Stimulated activated naive CD4-positive, alpha-beta T cell treated with Interleukin-2 at 50 U/mL for 16 hours (primary cell): ENCODE measurements at places on chromosomes 12 and 14.

- DNase-seq = no peak
These were observed 4.9 kb downstream of the NFATC4 start for GRCh38 chr14:24372701-24373416.

DNA sequence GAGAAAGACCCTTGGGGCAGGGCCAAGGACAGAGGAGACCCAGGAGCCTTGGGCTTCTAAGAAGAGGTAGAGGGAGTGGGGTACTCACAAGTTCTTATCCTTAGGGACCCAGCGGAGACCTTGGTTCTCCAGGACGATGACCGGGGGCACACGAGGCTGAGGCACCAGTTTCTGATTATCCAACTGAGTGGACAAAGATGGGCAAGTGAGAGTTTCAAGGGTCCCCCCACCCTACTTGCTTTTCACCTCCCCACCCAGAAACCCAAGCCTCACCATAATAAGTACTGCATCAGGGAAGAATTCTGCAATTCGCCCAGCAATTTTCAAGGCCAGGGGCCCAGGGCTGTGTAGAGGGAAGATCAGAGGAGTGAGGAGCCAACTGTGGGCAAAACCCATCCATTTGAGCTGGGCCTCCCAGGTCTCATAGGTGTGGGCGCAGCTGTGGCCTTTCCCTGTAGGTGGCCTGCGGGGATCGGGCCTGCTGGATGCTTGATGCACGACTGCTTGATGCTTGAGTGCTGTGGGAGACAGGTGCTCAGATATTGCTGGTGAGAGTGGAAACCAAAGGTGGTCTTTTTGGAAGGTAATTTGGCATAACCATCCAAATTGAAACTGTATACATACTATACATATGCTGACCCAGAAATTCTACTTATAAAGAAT is 2.0 kb downstream of the EMC9 start:
- peak; percentile 25 for DNase-seq

GRCh38 chr14:103124501-103125001 is 1.3 kb downstream of the TNFAIP2 start:
- no peak for DNase-seq

- DNase-seq = no peak
These were observed 26.9 kb downstream of the DAAM1 start for GRCh38 chr14:59215322-59215721.

DNA sequence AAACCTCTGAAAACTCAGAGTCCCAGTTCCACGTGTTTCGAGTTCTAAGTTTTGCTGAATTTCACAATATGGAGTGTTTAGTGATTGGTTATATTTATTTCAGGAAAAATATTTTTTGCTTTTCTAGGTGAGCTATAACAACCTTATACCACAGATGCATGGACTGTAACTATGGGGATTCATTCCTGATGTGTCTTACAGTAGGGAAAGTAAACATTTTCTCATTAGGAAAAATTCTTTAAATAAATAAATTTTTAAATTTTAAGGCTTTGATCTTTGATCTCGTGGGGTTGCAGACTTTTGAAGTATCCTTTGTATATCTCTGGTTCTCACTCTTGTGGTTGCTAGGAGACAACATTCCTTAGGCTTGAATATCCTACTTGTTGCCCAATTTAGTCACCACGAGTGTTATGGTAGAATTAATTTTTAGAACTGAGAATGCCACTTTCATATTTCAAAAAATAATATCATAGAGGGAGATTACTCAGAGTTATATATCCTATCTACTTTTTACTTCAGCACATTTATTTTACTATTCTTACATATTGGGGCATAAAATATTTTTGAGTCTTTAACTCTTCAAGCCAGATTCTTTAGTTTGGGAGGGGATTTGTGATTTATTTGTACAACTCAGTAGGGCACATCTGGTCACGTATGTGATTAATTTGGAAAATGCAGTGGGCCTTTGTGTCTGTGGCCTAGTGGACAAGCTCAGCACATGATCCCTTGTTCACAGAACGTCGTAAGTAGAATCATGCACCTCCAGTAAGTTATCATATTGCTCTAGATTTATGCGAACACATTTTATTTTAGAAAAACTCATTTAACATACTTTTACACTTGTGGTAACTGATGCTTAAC is 224.0 kb downstream of the TTC6 start:
- DNase-seq = no peak

GRCh38 chr12:53999559-54000115 is 324 bp upstream of the HOXC9 start:
- no peak for DNase-seq

- peak; percentile 50 for DNase-seq
These were observed 4.1 kb downstream of the CLEC2D start for GRCh38 chr12:9673404-9674225.

GRCh38 chr14:90582166-90582565 is 185.3 kb downstream of the CALM1 start:
- DNase-seq = no peak

DNA sequence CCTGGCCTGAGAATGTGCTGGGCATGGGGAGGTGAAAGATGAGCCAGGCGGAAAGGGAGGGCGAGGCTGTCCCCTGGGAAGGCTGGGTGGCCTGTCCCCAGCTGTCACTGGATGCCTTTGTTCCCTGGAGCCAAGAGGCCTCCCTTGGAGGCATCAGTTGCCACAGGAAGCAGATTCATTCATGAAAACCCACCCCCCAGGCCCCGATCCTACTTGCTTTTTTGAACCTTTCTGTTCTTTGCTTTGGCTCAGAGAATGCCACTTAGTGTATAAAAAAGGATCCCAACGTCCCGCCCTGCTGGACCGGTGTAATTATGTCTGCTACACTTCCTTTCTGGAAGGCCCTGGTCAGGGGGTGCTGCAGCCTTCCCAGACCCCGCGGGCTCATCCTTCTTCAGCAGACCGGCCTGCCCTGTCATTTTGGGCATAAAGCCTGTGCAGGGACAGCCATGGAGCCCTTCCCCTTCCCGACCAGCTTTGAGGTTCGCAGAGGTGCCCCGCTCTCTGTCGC is 220.2 kb downstream of the SLC41A2 start:
- DNase-seq = no peak

- DNase-seq = no peak
These were observed 409.5 kb downstream of the SLC6A15 start for GRCh38 chr12:84502907-84503787.

DNA sequence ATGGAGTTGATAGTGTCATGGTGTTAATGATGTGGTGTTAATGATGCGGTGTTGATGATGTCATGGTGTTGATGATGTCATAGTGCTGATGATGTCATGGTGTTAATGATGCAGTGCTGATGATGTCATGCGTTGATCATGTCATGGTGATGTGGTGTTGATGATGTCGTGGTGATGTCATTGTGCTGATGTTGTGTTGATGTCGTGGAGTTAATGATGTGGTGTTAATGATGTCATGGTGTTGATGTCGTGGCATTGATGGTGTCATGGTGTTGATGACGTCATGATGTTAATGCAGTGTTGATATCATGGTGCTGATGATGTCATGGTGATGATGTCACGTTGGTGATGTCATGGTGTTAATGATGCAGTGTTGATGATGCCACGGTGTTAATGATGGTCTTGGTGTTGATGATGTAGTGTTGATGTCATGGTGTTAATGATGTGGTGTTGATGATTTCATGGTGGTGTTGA is 49.1 kb upstream of the RIMBP2 start:
- no peak for DNase-seq

DNA sequence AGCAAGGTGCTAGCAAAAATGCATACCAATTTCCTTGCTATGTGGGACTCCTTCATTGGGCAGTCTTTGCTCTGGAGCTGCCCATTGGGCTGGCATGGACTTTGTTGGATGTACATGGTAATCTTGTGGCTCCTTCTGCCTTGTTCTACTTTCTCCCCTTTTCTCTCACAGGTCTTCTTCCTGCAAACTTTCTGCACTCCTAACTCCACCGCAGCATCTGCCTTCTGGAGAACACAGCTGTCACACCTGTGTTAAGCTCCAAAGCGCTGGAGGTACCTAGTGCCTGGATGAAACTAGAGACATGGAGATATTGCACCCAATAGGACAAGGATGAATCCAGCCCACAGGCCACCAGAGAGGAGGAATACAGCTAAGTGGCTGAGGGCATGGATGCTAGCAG is 60.7 kb upstream of the CCND2 start:
- no peak for DNase-seq

- DNase-seq = no peak
These were observed 57.5 kb downstream of the FRS2 start for GRCh38 chr12:69527506-69528272.

- DNase-seq = peak; percentile 23
These were observed 5.5 kb downstream of the CEP170B start for GRCh38 chr14:104870368-104871144.

GRCh38 chr12:76247026-76247646 is 101.1 kb downstream of the BBS10 start:
- DNase-seq = no peak

DNA sequence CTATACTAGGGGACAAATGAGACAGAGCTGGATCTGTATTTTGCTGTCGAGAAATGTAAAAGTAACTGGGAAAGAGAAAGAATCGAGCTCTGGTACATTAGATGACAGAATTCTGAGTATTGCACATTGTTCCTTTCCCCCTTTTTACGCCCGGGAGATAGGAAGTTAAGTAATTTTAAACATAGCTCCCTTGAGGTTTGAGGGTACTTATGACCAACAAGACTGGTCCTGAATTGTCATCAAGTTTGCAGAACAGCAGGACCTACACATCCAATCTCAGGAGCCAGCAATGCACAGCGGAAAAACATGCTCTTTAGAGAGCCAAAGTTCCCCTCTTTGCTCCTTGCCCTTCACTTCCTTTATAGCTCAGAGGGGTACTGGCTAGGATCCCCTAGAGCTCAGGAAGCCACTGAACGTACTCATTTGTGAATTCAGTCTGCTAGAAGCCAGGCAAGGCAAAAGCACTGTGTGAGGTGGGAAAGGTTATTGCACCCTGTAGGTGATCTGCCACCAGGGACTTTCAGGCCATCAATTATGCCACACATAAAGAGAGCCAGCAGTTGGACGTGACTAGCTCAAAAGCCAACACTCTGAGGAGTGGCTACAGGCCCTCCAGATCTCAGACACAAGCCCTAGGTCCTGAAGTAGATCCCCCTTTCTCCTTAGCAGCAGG is 333.8 kb downstream of the KCNH5 start:
- no peak for DNase-seq

DNA sequence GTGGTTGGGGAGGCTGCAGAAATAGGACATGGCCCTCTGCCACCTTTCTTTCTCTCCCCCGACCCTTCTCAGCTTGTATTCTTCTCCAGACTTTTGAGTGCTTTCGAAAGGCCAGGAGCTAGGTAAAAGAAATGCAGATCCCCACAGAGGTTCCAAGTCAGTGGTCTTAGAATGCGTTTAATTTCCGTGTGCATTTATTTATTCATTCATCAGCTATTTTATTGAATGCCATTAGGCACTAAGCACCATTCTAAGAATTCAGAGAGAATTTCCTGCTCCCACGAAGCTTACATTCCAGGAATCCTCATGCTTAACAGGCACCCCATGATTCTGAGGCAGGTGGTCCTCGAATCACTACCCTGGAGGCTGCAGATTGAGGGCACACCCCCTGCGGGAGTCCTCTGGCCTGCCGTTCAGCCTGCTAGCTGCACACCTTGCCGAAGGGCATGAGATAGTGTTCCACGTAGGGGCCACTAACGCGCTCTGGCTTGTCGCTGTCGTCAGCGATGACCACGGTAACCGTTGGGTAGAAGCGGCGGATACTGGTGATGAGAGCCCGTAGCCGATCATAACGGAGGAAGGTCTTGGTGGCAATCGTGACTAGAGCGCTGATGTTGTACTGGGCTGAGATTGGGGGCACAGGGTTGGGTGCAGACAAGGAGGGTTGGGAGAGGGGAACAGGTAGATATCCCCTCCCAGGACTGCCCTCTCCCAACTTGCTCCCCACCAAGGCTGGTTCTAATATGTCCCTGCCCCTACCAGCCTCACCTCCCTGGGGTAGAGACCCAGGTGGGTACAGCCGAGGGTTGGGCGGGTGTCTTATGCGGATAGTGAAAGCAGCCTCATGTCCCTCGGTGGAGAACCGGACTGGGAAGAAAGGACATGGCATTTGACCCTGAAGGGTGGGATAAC is 4.5 kb downstream of the B4GALNT1 start:
- DNase-seq = no peak

DNA sequence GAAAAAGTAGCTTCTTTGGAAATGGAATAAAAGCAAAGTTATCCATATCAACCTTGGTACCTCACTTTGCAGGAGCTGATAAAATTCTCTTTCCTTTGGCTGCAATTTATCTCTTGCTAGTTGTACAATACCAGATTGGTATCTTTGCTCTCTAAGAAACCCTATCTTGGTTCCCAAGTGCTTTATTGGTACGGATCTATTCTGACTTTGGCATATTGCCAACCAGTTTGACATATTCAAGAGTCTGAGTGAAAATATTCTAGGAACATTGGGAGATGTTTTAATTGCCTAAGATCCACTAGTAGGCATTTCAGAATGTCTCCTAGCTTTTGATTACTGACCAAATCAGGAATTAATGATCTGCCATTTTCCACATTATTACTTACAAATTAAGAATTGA is 167.2 kb upstream of the ATP2B1 start:
- DNase-seq = no peak

DNA sequence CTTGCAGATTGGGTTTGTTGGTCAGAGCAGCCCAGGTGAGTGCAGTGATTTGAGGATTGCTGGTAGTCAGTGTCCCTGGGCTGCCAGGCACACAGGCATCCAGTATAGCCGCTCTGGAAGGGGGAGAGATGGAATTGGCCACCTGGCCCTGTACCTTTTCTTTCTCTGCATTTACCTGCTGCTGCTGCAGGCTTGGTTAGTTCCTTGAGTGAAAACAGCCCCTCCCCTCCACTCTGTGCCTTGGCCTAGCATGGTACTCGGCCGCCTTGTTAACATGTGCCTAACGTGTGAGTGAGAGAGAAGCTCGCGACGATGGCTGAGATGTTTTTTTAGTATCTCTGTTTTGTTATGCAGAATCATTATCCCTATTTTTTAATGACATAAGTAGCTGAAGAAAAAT is 49.3 kb upstream of the AMN start:
- no peak for DNase-seq

GRCh38 chr12:12501121-12501520 is 61.5 kb downstream of the DUSP16 start:
- no peak for DNase-seq

- no peak for DNase-seq
These were observed 132.6 kb upstream of the ARHGAP5 start for GRCh38 chr14:31944256-31945073.

- DNase-seq = no peak
These were observed 310.7 kb downstream of the IPO8 start for GRCh38 chr12:30384976-30385375.

- DNase-seq = no peak
These were observed 64.0 kb downstream of the SMOC1 start for GRCh38 chr14:69943084-69943780.

DNA sequence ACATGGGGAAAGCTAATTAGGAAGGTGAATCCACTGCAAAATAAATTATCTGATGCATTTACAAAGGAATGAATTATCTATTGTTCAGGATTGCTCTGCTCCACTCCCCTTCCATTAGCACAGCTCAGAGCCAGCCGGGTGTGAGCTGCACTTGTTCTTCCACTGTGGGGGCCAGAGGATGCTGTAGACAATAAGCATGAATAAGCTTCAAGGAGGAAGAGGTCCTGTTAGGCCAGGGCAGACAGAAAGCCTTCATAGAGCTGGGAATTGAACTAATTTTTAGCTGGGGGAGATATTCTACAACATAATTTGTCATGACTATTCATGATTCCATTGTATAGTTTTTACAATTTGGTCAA is 137.6 kb upstream of the MAX start:
- no peak for DNase-seq
